CD4-positive, alpha-beta T cell treated with Interleukin-15 for 1 hour (primary cell): ENCODE measurements at places on chromosomes 4 and X.

GRCh38 chr4:53676402-53676871 lies 85.2 kb upstream of the LNX1 start:
- no peak for DNase-seq

GRCh38 chr4:41594432-41594831 lies 56.5 kb downstream of the LIMCH1 start:
- DNase-seq, result no peak

GRCh38 chrX:154457491-154458115 lies 478 bp upstream of the PLXNA3 start:
- peak; percentile 73 for DNase-seq

DNA sequence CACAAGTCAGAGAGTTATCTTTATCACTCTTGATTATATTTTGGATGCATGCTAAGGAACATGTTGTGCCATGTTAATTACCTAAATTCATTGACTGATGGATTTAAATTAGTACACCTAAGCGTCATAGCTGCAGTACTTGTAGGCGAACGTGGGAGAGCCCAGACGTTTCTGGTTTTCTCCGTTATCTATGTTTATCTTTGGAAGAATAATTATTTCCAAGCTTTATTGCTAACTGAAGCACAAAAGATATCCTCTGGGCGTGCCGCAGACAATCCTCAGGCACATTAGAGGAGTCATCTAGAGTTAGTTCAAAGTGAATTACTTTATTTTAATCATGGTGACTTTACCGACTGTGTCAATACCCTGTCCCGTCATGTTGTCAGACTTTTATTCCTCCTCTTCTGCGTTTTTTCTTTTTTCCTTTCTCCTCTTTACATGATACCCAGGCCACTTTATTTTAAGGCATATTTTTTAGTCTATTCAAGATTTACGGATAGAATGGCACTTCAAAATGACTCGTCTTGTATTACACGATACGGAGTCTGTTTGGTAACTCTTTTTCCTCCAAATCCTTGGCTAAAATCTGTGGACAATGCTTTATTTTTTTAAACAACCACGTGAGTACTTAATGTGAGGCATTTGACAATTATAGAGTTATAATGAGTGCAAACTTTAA lies 632.0 kb upstream of the TENM3 start:
- DNase-seq, result no peak

DNA sequence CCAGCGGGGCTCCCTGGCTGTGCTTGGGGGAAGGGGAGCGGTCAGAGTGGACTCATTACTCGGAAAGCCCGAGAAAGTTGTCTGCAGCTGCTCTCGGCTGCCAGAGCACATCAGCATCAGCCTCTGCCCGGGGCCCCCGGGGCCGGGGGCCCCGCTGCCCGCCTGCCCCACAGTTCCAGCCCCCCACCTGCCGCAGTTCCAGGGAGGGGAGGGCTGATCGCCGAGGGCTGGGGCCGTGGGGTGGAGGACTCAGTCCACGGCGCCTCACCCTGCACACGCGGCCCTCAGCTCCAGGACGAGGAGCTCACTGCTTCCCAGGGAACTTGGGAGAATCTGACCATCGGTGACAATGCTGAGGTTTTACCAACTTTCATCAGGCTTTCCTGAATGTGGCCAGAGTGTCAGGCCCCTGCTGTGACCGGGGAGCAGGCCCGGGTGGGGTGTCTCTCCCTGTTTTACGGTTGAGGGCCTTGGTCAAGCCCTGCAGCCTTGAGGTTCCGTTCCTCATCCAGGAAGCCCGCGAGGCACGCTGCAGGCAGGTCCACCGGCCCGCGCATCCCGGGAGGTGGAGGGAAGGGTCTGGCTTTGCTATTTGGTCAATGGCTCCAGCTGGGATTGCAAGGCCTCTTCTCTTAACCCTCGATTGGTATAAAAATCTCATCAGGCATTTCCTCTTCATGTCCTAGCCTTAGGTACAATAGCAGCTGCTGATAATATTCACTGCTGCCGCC lies 57.2 kb downstream of the CPZ start:
- DNase-seq, result no peak

DNA sequence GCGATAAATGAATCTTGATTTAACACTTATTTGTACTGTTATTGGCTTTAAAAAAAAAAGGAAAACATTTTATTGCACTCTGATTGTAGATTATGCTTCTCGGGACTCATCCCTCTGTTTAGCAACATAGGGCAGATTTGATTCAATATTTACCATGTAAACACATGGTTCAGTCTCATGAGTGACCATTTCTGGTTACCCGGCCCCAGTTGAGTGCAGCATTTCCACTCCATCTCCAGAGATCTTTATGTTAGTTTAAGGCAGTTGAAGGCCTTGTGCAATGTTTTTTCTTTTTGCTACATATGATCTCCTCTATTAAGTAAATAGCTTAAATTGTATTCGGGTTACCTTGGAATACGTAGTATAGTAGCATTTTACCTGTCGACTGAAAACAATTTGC lies 143.3 kb upstream of the RPS6KA3 start:
- DNase-seq, result no peak

GRCh38 chr4:57494821-57495220 lies 384.6 kb upstream of the IGFBP7 start:
- DNase-seq, result no peak

DNA sequence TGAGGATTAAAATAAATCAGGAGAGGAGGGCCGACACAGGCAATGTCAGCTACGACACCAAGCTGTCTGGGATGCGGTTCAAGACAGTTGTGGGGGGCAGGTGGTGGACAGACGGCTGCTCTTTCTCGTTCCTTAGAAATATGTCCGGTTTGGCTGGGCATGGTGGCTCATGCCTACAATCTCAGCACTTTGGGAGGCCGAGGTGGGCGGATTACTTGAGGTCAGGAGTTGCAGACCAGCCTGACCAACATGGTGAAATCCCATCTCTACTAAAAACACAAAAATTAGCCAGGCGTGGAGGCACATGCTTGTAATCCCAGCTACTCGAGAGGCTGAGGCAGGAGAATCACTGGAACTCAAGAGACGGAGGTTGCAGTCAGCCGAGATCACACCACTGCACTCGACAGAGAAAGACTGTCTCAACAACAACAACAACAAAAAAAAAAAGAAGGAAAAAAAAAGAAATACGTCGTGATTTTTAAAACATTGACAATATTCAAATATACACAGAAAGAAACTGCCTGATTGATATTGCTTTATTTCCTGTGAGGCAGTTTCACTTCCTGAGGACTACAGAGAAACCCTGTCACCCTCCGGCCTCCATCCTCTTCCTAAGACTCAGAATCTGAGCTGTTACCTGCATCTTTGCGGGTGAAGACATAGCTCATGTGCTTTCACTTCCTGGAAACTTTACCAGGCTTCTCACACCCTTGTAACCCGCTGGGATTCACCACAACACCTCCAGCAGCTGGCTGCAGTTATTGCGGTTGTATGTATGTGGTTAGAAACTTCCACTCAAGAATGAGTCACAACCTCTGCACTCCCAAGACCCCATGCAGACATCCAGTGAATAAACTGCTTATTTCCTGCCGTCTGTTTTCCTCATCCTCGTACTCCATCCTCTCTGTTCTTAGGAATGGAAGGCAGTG lies 63.8 kb upstream of the STS start:
- peak; percentile 82 for DNase-seq

- DNase-seq, result no peak
Observed at GRCh38 chrX:789096-789495, 158.5 kb downstream of the SHOX start.

DNA sequence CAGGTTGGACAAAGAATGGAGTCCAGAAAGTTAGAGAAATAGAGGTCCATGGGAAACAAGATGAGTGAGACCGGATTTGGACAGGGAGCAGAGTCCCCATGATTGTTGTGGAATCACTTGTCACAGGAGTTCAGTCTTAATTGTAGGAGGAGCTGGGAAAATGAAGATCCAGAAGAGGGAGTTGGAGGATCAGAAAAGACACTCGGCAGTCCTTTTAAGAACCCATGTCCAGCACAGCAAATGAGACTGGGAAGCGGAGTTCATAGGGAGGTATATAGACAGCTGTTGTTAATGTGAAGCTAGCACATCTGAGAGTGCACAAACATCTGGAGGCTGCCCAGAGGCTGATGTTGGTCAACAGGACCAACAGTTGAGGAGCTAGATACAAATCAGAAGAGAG lies 111.4 kb upstream of the RXFP1 start:
- no peak for DNase-seq

GRCh38 chrX:70398899-70399298 lies 24.2 kb upstream of the GDPD2 start:
- DNase-seq, result no peak

DNA sequence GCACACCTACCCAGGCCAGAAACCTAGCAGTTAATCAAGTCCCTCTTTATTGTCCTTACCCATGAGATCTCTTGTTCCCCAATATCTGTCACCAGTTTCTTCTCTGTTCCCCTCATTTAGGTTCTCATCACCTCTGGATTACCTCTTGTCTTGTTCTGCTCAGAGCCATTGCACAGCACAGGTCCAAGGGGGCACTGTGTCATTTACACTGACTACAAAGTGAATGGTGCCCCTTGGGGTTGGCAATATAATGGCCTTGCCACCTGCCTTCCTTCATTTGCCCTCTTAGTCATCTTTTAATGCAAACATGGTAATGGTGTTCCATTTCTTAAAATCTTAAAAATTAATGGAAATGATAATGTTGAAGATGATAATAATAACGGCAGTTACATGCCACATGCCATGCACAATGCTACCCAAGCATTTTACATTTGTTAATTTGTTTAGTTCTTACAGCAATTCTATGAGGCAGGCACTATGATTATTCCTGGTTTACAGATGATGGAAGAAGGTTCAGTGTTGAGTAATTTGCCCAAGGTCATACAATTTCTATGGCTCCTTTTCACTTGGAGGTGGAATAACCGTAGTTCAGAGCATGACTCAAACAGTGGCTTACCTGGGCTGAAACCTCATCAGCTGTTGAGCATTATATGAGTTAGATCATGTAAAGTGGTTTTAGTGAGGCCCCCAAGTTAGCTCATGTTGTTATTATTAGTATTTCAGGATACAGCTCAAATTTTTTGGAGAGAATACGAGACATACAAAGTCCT lies 117.9 kb downstream of the RASL11B start:
- DNase-seq, result no peak
